ENCODE measurements at places on chromosomes 6 and 20.

DNA sequence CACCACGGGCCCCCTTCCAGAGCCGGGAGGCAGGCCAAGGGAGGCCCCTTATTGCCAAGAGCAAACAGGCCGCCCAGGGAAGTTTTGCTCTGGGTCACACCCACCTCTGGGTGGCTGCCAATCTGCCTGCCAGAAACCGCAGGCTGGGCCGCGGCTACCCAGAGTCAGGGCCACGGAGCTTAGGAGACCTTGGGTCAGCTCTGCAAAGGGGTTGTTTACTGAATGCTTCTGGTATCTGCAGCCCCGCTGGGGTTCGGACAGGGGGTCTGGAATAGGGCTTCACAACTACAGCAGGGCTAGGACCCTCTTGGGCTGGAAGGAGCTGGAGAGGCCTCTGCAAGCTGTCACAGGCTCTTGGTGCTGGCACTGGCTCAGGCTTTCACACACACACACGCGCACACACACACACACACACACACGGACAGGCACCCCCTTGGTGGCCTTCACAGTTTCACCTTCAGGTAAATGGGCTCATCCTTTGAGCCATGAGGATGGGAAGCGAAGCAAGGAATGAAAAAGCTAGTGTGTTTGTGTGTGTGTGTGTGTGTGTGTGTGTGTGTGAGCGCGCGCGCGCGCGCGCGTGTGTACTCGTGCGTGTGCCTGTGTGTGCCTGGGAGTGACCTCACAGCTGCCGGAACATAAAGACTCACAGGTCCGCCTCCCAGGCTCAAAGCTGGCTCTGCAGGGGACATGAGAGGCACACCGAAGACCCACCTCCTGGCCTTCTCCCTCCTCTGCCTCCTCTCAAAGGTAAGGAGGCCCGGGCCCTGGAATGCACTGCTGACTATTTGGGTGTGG, at the start of gene CCN5:
CCN5 (plus strand) TSS at position 669 of the 798 bp plus-strand sequence; CDS start at position 691, 22 bp downstream.
- DNase-seq = no peak

GRCh38 chr20:32282461-32282860, 5.0 kb downstream of the KIF3B start:
- DNase-seq = no peak

DNA sequence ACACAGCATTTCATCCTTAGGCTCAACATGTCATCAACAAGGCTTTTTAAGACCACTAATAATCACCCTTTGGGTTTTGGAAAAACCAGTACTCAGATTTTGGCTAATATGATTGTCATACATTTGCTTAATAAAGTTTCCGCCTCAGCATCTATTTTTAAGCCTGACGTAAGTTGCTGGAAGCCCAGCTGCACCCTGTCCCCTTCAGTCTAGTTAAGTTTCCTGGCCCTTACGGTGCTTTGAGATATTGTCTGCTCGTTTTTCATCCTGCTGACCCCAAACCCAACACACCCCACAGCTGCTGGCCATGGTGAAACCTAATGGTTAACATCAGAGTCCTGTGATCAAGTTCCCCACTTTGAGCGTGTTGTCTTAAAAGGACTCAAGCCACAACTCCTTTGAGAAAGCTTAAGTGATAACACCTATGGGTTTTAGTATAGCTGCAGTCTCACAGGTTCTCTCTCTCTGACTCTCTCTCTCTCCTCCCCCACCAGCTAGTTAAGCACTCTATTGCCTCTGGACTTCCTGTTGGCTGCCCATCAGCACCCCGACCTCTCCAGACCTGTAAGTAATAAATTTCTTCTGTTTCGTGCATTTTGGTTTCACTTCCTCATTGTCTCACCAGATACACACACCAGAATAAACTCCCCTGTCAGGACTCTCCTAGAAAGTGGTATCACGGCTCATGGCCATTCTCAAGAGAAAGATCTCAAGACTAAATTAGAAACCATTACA, 802.0 kb downstream of the C6orf118 start:
- peak; percentile 18 for DNase-seq

GRCh38 chr20:45306431-45306982, at the start of gene RBPJL:
TSS of gene RBPJL (plus strand) at chr20:45306840. CDS start at chr20:45306923, 83 bp downstream.
- DNase-seq = no peak

GRCh38 chr20:3080939-3081388, 3.6 kb downstream of the AVP start:
- DNase-seq = no peak

DNA sequence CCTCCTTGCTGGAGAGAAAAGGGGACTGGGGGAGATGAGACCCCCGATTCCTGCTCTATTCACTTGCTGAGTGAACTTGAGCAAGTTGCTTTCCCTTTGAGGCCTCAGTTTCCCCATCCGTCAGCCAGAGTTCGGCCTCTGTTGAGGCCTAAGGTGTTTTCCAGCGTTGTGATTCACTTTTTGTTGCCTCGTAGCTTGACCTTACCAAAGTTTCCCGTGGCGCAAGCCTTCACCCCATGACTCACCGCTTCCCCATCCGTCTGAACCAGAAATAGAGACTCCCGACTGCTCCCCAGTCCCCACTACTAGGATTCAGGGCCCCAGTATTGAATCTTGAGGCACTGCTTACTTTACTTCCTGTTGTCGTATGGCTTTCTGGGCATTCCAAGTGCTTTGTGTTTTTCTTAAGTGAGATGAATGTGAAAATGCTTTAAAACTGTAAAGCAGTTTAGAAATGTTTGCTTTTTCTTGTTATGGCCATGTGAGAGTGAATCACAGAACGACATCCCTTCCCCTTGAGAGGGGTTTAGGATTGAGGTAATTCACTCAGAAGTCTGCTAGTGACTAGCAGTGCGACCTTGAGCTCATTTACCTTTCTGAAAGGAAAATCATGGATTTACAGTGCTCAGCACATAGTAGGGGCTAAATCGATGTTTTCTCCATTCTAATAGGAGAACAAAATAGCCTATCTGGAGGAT, 1.2 kb downstream of the CHMP4B start:
- DNase-seq = no peak

DNA sequence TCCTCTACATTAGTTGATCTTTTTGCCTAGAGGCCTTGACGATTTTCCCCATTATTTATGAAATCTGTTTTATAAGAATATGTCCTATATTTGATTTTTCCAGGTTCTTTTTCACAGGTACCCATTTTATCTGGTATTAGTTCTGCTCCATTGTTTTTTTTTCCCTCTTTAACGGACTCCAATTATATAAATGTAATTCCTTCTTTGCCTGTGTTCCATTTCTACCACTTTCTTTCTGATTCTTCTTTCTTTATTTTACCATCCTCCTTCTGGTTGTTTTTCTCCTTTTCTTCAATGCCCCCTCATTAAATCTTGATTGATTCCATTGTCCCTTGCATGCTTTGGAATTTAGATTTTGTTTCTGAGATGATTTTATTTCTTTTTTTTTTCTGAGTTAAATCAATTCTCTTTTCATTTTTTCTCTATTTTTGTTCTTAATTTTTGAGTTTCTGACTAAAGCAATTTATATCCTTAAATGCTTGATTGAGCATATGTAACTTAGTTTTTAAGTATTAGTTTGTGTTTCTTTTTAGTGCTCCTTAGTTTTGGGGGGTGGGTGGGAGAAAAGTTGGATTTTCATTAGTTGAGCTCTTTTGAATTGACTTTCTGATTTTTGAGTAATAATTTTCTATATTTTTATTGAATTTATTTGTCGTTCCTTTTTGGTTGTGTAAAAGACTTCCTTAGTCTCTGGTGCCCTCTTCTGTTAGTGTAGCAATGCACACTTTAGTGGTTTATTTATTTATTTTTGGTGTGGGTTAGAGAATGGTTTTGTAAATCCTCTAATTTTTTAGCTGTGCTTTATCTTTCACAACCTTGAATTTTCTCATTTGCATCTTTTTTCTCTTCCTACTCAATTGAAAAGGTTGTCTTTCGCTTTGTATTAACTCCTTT, 140.8 kb downstream of the FARS2 start:
- no peak for DNase-seq

DNA sequence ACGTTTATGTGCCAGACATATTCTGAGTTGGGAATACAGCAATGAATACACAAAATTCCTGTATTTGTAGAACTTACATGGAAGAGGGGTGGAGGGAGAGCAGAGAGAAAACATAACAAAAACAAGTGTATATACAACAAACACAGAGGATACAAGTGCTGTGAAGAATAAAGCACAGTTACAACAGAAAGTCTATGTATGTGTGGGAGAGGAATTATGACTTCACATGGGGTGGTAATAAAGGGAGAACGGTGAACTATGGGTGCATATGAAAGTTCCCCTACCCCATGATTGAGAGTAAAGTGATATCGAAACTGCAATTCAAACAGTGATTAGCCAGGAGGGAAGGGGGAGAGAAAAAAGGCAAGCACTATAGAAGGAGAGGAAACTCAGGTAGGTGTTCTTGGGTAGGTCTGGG, 24.6 kb downstream of the HBS1L start:
- no peak for DNase-seq

DNA sequence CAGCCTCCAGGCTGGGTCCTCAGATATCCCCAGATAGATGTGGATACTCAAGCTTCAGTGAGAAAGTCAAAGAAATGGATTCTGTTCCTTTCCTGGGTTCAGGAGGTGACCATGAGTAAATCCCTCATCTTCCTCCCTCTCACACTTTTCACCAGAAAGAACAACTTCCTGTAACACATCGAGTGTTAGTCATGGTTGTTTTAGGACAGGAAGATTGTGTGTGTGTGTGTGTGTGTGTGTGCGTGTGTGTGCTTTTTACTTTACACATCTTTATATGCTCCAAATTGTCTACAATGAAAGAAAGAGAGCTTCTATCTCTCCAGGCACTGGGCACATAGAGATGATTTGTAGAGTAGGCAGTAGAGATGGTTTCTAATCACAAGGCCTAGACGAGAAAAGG, 139.9 kb downstream of the TBXT start:
- DNase-seq = no peak

GRCh38 chr6:50463931-50464330, 249.4 kb upstream of the TFAP2D start:
- no peak for DNase-seq

DNA sequence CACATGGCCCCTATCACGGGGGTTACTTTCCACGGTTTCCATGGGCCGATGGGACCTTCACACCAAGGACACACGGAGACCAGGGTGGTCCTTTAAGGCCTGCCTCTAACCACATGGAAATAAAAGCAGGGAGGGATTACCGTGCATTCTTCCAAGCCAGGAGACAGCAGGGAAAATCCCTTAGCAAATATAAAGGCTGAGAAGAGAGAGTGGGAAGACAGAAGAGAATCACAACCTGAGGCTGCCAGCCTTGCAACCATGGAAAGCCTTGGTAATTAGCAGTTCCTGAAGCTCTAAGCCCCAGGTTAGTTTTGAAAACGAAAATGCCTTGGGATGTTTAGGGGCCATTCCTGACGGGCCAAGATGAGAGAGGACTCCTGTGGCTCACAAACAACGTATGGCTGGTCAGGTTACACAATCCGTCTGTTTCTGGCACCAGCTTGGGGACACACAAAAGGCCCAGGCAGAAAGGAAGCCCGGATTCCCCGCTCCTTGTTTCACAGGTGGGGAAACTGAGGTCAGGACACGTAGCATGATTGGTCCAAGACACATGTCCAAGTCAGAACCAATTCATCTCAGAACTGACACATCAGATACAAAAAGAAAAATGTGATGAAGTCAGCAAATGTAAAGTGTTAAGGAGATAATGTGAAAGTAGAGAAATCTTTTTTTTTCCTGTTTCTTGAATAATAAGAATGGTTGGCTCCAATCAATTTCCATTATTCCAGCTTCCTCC, 2.8 kb downstream of the PREX1 start:
- no peak for DNase-seq

Measured in GM12891 (cell line).